Activated CD4-positive, alpha-beta memory T cell treated with anti-CD3 and anti-CD28 coated beads, Interleukin-2, amount 10 ng/mL, durations not matched to agents 7 days and 5 days (primary cell): ENCODE measurements at places on chromosomes 3 and 15. TPM values are rescaled to one million over a fixed set of nuclear protein-coding genes. Genes with fewer than 3 reads are reported as not detected.

Gene P2RY14
- total RNA-seq = 1.2 TPM

Gene DLL4
- total RNA-seq = not detected

Gene ZIC4
- total RNA-seq = not detected

Gene SHF
- 1.7 TPM for total RNA-seq

Gene SLITRK3
- total RNA-seq = not detected

Gene DUOX1
- not detected for total RNA-seq

Gene LSMEM2
- total RNA-seq = not detected

Gene KCTD6
- 12.4 TPM for total RNA-seq
